ENCODE measurements at places on chromosomes 5 and 9.

DNA sequence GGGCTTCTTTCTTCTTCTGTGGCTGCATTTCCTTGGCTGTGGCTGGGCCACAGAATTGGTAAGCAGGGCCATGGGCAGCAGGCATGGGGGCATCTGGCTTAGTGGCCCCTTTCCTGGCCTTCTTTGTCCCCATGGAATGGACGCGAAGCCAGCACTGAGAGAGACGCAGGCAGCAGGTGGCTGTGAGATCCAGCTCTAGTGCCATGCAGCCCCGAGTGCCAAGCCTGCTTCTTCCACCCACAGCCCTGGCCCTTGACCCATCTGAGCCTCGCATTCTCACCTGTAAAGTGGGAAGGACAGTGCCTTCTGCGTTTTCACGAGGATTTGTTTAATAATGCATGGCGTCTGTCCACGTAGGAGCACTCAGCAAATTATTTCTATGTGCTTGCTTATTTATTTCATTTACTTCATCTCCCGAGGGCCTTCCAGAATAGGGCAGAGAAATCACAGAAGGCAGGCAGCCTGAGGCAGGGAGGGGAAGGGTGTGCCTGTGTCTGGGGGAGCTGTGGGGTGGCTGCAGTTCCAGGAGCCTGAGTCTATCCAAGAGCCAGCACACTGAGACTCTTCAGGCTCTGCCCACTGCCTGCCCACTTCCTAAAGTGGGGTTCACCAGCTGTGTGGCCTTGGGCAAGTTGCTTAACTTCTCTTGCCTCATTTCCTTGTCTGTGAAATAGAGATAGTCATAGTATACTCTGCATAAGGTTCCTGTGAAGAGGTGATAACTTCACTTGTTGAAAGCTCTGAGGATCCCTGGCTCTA lies 55.2 kb downstream of the NTNG2 start:
- no peak for DNase-seq

DNA sequence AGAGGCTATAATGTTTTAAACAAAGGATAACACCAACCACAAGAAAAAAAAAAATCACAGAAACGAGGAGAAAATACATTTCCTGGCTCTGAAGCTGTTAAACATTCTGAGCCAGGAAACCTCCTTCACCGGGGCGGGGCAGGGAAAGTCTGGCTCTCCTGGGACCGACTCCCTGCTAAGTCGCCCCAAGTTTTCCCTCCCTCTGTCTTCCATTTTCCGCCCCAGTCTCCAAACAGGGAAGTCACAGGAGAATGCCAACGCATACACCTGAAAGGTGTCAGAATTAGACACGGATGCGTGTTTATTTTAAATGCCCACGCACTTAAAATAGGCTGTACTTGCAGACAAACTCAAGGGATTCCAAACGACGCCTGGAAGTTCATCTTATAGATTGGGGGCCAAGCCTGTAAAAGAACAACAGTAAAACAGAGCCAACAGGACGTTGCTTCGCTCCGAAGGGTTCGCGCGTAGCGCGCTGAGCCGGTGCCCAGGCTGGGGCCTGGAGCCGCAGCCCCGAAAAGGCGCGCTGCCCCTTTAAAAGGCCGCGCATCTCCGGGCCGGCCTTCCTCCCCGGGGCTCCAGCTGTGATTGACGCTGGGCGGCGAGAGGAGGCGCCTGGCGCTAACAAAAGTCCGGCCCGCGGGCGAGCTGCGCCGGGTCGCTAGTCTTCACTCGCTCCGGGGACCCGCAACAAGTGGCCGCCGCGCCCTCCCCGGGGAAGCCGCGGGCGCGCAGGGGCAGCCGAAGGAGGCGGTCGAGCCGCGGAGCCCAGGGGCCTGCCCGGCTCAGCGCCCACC lies at the start of gene FBXL7:
Gene FBXL7, plus strand, starts transcription at position 653 of the 797 bp plus-strand sequence.
- peak; percentile 85 for DNase-seq

DNA sequence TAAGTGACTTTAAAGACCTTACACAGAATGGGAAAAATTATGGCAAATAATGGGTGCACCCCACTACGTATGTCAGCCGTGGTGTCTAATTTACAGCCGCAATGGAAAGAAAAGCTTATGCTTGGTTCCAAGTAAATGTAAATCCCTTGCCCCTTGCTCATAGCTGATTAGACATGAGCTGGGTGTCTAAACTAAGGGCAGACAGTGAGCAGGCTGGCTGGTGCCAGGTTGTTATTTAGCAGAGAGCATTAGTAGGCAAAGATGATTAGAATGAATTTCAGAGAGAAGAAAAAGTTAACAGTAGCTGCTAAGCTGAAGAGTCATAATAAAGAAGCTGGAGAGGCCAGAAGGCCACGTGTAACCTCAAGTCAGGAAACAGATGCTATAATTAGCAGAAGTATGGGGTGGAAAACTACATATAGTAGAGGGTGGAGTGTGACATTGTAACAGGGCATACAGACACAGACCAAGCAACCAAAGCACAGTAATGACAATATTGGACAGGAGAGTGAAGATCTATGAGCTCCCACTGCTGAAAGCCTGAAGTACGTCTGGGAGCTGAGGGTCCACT lies 257.7 kb downstream of the MCTP1 start:
- DNase-seq, result no peak

GRCh38 chr9:6194934-6195333 lies 20.7 kb upstream of the IL33 start:
- peak; percentile 9 for DNase-seq

- DNase-seq, result peak; percentile 28
Observed at GRCh38 chr5:73446631-73447529, 1.7 kb downstream of the FOXD1 start.

- no peak for DNase-seq
Observed at GRCh38 chr9:7081065-7081600, 323.4 kb downstream of the KDM4C start.

DNA sequence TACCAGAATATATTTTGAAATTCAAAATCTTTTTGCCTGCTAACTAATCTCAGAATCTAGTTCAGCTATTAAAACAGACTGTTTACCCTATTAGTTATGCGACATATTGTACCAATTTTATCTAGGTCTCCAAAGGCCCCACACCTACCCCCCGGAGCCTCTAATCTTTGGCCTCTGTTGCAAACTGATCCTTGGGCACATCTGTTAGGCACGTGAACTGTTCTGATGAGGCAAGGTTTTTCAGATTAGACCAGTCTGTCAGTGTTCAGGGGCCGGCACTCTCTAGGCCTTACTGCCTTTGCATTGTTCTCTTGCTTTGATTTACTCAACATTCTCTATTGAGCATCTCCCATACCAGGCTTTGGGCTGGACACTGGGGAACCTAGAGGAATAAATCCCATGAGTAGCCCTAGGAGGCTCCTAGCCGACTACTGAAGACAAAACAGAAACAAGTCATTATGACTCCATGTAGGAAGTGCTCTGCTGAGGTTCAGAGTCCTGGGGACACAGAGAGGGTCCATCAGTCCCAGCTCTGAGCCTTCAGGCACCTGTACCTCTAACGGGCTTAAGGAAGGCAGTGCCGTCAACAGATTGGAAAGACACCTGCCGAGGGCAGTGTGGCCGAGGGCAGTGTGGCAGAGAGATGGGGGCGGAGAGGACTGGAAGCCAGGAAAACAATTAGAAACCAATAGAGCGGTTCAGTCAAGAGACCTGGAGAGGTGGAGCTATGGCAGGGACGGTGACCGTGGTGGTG lies 245.1 kb downstream of the AOPEP start:
- DNase-seq, result no peak

DNA sequence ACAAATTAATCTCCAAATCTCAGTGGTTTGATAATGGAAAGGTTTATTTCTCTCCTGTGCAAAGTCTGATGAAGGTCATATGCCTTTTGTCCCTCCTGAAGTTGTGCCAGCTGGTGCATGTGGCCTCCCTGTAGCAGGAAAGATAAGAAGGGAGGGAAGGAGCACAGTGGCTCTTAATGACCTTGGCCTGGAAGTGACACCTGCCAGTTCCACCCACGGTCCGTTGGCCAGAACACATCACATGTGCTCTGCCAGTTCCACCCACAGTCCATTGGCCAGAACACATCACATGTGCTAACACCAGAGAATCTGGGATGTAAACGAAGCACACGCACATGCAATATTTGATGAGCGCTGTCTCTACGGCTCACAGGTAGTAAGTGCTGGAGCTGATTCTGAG lies 130.9 kb downstream of the DOCK2 start:
- no peak for DNase-seq

GRCh38 chr9:126953041-126953809 lies 38.6 kb downstream of the RALGPS1 start:
- no peak for DNase-seq

DNA sequence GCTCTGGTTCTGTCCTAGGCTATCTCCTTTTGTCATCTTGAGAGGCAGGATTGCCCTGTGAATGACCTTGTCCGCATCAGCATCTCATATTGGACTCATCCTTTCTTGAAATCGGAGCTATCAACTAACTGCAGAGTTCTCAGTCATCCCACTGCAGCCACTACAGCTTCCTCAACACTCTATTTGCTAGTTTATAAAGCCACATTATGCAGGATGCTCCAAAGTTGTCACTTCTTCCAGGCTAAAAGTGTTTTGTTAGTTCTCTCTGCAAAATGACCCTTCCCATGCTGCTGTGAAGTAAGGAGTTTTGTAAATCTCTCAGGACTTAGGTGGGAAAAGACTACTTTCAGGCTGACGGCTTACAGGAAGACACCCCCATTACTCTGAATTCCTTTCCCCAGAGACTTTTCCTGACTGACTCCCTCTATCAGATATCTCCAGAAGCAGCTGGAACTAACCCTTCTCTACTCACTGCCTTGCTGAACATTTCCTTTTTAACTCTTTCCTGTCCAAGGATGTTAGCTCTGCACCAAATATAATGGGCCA lies 257.6 kb downstream of the NFIB start:
- DNase-seq, result no peak

- DNase-seq, result no peak
Observed at GRCh38 chr5:130279386-130279785, 375.1 kb downstream of the CHSY3 start.

GRCh38 chr5:80864706-80865435 lies 95.3 kb upstream of the RASGRF2 start:
- DNase-seq, result peak; percentile 2

DNA sequence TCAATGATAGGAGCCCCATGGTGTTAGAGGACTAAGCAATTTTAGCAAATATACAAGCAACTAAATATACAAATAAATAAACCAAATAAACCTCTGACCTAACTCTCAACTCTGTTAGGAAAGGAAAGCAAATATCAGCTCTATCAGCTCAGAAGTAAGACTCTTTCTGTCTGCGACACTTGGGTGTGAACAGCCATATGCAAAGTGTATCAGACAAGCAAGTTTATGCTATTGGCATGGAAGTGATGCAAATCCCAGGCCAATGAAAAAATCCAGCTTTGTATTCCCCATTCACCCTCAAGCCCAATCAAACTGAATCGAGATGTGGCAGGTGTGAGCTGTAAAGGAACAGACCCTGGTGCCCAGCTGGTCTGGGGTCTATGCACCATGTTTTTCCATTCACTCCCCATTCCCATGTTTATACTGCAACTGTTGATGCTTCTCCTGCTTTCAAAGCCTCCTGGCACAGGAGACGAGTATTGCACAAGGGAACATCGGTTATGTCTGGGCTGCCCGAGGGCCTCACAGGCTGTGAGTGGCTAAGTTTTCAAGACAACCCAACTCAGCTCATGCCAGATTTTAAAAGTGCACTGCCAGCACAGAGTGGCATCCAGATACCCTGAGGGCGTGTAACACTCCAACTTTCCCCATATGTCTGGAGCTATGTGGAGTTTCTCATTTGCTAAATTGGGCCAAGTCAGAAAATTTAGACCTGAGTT lies 73.1 kb downstream of the FEM1C start:
- DNase-seq, result peak; percentile 56

GRCh38 chr5:112886975-112887374 lies 25.9 kb downstream of the SRP19 start:
- no peak for DNase-seq

DNA sequence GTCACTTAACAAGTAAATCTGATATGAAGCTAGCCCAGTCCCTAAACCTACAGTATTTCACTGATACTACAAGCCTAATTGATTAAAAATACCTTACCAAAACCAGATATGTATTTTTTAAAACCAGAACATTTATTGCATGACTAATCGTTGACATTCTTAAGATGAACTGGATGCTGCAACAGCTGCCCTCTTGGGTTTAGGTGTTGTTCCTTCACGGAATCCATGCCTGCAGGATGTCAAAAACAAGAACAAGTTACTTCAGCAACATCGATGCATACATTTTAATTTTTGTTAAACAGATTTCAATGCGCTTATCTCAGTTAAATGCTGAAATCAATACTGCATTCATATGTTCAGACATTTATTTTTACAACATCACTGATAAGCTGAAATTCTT lies 2.7 kb downstream of the RPL37 start:
- no peak for DNase-seq

GRCh38 chr5:73236541-73237128 lies 63.6 kb downstream of the TMEM174 start:
- no peak for DNase-seq

DNA sequence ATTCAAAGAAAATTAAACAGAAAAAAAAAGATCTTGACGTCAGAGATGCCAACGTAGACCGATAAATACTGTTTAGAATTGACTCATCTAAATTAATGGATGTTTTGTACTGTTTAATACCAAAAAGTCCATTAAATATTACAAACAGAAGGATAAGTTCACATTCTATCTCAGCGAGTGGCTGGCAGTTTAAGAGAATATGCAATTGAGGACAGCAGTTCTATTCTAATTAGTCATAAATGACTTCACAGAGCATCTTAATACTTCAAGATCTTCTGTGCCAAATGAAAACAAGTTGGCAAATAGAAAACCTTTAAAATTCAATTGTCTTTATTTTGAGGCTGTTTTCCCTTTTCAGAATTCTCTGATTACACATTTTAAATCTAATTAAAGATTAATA lies 326.6 kb upstream of the NREP start:
- DNase-seq, result no peak

GRCh38 chr5:147431586-147431985 lies 78.3 kb downstream of the DPYSL3 start:
- no peak for DNase-seq

All from M059J (cell line).